Naive B cell (primary cell): ENCODE measurements at places on chromosomes 3 and 15. TPM values are rescaled to one million over a fixed set of nuclear protein-coding genes. Genes with fewer than 3 reads are reported as not detected.

DNA sequence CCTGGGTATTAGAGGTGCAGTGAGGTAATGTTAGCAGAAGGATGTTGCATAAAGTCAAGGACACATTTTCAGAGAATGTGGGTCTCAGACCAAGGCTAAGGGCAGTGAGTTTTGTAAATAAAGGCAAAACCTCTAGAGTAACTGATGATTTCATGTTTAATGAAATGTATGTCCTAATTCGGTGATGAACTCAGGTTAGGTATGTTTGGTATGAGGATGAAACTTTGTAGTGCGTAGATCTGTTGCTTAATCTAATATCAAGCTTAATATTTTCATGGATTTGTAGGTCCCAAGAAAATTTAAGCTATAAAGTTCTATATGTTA lies 3.6 kb downstream of the USP50 start:
- no peaks in the 10 kb centered on the region for H3K36me3 ChIP-seq
- H3K27me3 ChIP-seq, result no peaks in the 10 kb centered on the region
- no peak overlapping the region for H3K4me3 ChIP-seq
- no peaks in the 10 kb centered on the region for H3K4me1 ChIP-seq
- H3K27ac ChIP-seq, result no peak overlapping the region

- H3K36me3 ChIP-seq, result no peaks in the 10 kb centered on the region
- DNase-seq, result no peak
- no peak overlapping the region for H3K4me3 ChIP-seq
- H3K27ac ChIP-seq, result no peak overlapping the region
- H3K4me1 ChIP-seq, result peaks cover 8% of the 10 kb centered on the region
- H3K27me3 ChIP-seq, result peaks cover 10% of the 10 kb centered on the region
Measured at GRCh38 chr3:101533603-101533968, 20.6 kb upstream of the SENP7 start.

DNA sequence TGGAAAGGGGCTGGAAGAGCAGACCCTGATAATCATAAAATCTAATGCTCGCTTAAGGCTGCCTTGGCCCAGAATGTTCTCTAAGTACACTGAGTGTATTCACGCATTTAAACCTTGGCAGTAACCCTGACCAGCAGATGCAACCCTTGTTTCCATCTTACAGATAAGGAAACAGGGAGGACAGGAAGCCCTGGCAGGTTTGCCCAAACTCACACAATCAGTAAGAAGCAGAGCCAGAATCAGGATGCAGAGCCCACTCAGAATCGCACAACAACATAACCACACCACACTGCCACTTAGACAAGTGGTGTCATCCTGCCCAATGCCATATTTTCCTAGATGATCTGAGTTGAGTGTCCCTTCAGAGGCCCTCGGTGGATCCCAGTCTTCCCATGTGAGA lies 214.5 kb upstream of the HES1 start:
- H3K4me3 ChIP-seq, result no peak overlapping the region
- H3K4me1 ChIP-seq, result peaks cover 8% of the 10 kb centered on the region
- peaks cover 8% of the 10 kb centered on the region for H3K27me3 ChIP-seq
- no peaks in the 10 kb centered on the region for H3K36me3 ChIP-seq
- no peak overlapping the region for H3K27ac ChIP-seq

The NMNAT3 gene
- not detected for polyA plus RNA-seq
